ENCODE measurements at places on chromosomes 16 and 17.
A peak's percentile ranks its signal among the peaks of the same experiment; 100 is the strongest.

DNA sequence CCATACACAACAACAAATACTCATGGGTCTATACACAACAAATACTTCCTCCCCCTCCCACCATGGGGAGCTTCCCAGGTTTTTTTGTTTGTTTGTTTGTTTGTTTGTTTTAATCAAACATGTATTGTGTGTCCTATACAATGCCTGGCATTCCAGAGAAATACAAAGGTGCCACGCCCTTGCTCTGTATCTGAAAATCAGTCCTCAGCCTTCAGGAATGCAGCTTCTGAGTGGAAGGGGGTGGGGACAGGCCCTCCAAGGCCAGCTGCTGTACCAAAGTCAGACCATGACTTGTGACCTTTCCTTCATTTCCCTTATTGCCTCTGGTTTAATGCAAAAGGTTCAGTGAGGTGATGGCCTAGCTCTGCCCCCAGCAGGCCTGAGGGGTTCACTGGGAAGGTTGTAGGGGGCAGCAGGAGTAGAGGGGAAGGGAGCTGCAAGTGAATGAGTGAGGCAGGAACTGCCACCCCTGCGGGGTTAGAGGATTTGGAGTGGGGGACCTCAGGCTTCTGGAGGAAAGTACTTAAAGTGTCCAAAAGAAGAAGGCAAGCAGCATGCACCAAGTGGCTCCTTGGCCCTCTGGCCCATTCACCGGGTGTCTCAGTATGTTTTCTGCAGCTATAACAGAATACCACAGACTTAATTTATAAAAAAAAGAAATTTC lies 105.2 kb downstream of the CLEC16A start:
- DNase-seq, result no peak

DNA sequence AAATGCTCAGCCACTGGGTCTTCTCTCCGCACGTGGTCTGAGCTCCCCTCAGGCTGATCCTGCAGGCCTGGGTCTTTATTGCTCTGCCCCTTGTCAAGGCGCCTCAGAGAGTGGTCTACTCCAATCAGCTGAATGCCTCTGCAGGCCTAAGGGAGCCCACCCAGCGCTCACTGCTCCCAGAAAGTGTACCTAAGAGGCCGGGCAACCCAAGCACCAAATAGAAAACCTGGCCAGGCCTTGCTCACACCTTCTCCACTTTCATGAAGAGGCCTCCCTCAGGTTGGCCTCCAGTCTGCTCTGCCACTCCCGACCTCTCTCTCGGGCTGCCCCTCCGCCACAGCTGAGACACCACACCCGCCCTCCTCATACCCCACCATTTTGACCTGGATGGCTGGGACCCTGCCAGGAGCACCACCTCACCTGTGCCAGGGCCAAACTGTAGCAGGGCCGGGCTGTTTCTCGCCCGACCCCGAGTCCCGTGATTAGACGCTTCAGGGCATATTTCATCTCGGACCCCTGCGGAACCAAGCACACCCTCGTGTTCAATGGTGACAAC lies 665 bp downstream of the MYBBP1A start:
- no peak for DNase-seq

- no peak for DNase-seq
These were observed 52.0 kb downstream of the BAIAP2 start for GRCh38 chr17:81086789-81087551.

- peak; percentile 53 for DNase-seq
These were observed 47.7 kb downstream of the BEAN1 start for GRCh38 chr16:66474750-66475199.

GRCh38 chr16:27781195-27781524 lies 231.2 kb downstream of the KATNIP start:
- no peak for DNase-seq

- no peak for DNase-seq
These were observed 367.7 kb upstream of the CDH11 start for GRCh38 chr16:65489531-65490023.

DNA sequence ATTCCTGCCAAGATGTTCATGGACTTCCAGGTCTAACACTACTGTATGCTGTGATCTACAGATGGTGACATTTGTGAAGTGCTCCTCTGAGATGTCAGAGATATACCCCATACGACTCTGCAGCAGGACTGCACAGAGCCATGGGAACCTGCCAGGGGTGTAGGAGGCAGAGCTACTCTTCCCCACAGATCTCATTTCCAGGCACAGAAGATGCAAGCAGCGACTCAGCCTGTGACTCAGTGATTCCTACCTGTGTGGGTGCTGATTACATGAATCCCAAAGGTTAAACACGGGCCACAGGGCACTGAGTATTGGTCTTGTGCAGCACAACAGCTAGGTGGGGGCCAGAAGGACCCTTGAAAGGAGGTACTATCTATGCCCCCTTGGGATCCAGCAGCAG lies 137.0 kb upstream of the SOX9 start:
- DNase-seq, result peak; percentile 0

DNA sequence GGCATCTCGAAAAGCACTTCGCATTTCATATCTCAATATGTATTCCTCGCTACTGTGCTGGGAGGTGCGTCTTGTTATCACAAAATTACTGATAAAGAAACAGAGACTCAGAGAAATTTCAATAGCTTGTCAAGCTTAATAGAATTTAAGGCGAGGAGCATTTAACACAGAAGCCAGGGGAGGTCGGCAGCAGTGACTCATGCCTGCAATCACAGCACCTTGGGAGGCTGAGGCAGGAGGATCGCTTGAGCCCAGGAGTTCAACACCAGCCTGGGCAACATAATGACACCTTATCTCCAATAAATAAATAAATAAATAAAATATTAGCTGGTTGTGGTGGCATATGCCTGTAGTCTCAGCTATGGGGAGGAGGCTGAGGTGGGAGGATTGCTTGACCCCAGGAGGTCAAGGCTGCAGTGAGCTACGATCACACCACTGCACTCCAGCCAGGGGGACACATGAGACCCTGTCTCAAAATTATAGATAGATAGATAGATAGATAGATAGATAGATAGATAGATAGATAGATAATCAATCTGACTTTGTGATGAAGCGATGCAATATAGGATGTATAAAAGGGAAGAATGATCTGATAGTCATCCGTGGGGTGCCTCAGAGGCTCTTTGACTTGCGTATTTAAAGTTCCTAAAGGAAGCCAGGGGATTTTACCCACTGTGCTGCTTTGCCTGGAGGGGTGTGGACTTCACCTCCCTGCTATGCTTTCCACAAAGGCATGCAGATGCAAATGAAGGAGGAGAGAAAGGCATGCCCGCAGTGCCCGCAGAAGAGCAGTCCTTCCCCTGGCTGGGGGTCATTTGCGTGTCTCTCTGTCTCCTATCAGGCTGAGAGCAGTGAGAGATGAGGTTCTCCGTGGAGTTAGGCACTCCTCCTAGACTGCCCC lies 15.9 kb upstream of the USP10 start:
- DNase-seq, result no peak

GRCh38 chr17:15464231-15464985 lies 3.0 kb downstream of the CDRT4 start:
- no peak for DNase-seq

- no peak for DNase-seq
These were observed 130.1 kb upstream of the TMEM97 start for GRCh38 chr17:28188841-28189263.

- DNase-seq, result no peak
These were observed 3.6 kb upstream of the ZCCHC14 start for GRCh38 chr16:87496447-87496801.

DNA sequence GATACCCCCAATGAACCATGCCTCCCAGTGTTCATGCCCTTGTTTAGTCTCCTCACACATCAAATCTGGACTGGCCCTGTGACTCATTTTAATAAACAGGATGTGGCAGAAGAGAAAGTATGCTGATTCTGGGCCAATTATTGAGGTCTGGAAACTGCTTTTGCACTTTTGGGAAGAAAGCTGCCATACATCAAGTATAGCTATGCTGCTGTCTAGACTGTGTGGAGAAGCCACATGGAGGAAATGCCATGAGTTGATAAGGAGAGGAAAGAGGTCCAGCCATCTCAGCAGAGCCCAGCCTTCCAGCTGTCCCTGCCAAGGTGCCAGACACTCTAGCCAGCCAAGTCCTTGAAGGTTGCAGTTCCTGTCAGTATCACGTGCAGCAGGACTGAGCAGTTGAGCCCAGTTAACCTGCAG lies 16.7 kb downstream of the RPRML start:
- DNase-seq, result no peak

GRCh38 chr17:76735006-76735405 lies 2.1 kb downstream of the SRSF2 start:
- no peak for DNase-seq

GRCh38 chr16:68749432-68749831 lies 12.3 kb downstream of the CDH1 start:
- no peak for DNase-seq

- no peak for DNase-seq
These were observed 238.5 kb downstream of the ZFHX3 start for GRCh38 chr16:72809446-72809845.

DNA sequence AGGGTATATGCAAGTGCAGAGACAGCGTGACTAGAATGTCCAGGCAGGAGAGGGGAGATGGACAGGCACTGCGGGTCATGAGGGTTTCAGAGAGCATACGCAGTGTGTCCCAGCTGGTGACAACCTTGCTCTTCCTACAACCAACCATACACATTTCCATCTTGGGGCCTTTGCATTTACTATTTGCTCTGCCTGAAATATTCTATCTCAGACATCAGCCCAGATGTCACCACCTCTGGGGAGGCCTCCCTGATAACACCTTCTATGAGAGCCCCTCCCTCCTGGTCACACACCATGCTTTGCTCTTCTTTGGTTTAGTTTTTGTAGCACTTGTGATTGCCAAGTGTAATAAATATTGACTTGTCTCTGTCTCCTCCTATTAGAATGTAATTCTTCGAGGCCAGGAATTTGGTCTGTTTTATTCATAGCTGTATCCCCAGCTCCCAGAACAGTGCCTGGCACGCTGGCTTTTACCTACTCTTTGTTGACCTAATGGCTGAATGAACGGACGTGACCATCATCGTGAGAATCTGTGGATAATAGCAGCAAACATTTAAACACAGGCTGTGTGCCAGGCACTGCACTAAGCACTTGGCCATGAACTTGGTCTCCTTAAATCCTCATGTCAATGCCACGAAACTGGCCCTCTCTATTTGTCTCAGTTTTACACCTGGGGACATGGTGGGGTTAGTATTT lies 51.9 kb downstream of the PLCG2 start:
- no peak for DNase-seq

- no peak for DNase-seq
These were observed 23.8 kb downstream of the LDHD start for GRCh38 chr16:75092777-75093176.

- DNase-seq, result no peak
These were observed 91.8 kb downstream of the CYB561 start for GRCh38 chr17:63354256-63354655.

DNA sequence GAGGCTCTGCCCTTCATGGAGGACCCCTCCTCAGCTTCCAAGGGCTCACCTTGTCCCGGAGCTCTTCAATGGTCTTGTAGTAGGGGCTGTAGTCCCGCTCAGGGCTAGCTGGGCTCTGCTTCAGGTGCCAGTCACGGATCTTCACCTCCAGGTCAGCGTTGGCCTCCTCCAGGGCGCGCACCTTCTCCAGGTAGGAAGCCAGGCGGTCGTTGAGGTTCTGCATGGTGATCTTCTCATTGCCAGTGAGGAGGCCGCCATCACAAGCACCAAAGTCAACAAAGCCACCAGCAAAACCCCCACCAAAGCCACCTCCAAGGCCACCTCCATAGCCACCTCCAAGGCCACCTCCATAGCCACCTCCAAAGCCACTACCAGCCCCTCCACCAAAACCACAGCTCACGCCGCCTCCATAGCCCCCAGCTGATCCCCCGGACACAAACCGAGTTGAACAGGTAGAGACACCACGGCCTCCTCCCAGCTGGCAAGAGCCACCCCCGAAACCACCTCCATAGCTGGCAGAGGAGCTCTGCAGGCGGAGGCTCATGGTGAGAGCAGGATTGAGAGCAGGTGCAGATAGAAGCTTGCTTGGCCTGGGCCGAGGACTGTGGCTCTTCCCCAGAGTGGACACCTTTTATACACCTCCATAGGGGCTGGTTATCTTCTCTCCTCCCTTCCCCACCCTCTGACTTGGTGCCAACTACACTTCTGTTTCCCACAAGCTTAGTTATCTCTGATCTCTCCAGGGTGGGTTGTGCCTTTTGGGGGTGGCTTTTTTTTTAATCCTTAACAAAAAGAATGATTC lies at the start of gene KRT13:
Gene KRT13 (minus strand): TSS at position 606 of the 802 bp plus-strand sequence. CDS start 62 bp downstream, at position 544.
- no peak for DNase-seq

GRCh38 chr16:81231014-81231413 lies 7.5 kb upstream of the BCO1 start:
- DNase-seq, result no peak

GRCh38 chr17:48021934-48022333 lies 15.7 kb downstream of the COPZ2 start:
- DNase-seq, result no peak

DNA sequence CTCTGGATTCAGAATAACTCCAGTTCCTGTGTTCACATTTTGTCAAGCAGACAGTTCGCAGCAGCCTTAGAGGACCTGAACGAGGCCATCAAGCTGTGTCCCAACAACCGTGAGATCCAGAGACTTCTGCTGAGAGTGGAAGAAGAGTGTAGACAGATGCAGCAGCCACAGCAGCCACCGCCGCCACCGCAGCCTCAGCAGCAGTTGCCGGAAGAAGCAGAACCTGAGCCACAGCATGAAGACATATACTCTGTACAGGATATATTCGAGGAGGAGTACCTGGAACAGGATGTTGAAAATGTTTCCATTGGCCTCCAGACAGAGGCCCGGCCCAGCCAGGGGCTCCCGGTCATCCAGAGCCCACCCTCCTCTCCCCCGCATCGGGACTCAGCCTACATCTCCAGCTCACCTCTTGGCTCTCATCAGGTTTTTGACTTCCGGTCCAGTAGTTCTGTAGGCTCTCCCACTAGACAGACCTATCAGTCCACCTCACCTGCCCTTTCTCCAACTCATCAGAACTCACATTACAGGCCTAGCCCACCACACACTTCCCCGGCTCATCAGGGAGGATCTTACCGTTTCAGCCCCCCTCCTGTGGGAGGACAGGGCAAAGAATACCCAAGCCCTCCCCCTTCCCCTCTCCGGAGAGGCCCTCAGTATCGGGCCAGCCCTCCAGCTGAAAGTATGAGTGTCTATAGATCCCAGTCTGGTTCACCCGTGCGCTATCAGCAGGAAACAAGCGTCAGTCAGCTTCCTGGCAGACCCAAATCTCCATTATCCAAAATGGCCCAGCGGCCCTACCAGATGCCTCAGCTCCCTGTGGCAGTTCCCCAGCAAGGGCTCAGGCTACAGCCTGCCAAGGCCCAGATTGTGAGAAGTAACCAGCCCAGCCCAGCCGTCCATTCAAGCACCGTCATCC lies 25.9 kb downstream of the CYB561 start:
- DNase-seq, result no peak

GRCh38 chr17:41520821-41521521 lies 2.3 kb upstream of the KRT15 start:
- DNase-seq, result no peak

GRCh38 chr16:66375451-66375850 lies 9.0 kb downstream of the CDH5 start:
- DNase-seq, result no peak

DNA sequence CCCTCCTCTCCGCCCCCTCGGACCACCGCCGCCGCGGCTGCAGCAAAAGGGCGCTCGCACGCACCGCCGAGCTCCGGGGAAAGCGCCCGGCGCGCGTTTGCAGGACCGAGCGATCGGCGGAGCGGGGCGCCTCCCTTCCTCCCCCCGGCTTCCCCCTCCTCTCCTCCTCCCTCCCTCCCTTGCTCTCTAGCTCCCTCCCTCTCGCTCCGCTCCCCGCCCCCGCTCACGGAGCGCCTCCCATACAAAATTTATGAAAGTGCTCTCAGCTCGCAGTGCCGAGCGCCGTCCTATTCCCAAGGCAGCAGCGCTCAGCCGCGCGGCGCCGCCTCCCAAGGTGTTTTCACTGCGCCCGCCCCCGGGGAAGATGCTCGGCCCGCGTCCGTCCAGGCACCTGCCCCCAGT lies at the start of gene RTN4RL1:
Gene RTN4RL1 (minus strand): TSS at position 115 of the 402 bp plus-strand sequence. CDS start 469 bp downstream, outside the sequence.
- DNase-seq, result no peak

- no peak for DNase-seq
These were observed 45.2 kb upstream of the CHMP6 start for GRCh38 chr17:80946449-80946848.

All from stimulated activated CD4-positive, alpha-beta T cell treated with anti-CD3 and anti-CD28 coated beads, TNF-alpha, amount 100 ng/mL, for 48 hours (primary cell).